ENCODE measurements at places on chromosomes 3 and 15.

DNA sequence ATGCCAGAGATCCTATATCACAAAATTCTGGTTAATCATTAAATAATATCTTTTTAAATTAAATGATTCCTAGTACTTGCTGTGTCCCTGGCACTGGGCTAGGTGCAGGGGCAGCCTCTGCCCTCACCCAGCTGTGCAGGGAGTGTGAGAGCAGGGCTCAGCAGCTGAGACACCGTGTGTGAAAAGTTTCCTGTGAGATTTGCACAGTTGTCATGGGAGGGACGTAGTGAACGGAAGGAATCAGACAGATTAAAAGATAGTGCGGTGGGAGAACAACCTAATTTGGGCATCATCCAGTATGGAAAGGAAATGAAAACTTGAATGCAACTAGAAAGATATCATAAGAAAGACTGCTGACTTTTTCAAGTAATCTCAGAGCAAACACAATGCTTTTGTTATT, 204.1 kb downstream of the SSR3 start:
- no peak for DNase-seq

- no peak for DNase-seq
Observed at GRCh38 chr15:96107916-96108315, 222.6 kb upstream of the NR2F2 start.

GRCh38 chr3:100081986-100082692, 32.2 kb downstream of the FILIP1L start:
- DNase-seq = no peak

DNA sequence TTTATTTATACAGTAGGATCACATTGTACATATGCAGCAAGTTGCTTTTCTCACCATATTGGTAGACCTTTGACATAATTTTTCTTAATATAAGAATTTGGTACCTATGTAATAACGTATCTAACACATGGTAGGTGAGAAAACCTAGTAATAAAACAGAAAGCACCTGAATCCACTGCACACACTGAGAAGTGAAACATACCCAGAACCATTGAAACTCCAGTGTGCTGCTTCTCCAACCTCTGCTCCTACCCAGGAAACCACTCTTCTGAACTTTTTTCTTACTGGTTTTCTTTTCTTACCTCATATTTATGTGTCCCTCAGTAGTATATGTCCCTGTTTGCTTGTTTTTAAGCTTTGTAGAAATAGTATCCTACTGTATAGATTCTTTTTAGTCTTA, 293.0 kb downstream of the UBE2E2 start:
- no peak for DNase-seq

DNA sequence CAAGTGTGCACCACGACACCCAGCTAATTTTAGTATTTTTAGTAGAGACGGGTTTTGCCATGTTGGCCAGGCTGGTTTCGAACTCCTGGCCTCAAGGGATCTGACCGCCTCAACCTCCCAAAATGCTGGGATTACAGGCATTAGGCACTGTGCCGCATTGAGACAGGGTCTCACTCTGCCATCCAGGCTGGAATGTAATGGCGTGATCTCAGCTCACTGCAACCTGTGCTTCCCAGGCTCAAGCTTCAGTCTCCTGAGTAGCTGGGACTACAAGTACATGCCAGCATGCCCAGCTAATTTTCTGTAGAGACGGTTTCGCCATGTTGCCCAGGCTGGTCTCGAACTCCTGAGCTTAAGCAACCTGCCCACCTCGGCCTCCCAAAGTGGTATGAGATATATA, 51.6 kb downstream of the ACAD9 start:
- DNase-seq = no peak

GRCh38 chr3:194861375-194861774, 175.7 kb downstream of the FAM43A start:
- DNase-seq = no peak

GRCh38 chr3:158920371-158920770, 118.5 kb downstream of the MFSD1 start:
- DNase-seq = no peak

GRCh38 chr3:157393113-157393512, 43.5 kb upstream of the PTX3 start:
- DNase-seq = no peak

- DNase-seq = no peak
Observed at GRCh38 chr15:74319596-74320351, 47.7 kb downstream of the CYP11A1 start.

DNA sequence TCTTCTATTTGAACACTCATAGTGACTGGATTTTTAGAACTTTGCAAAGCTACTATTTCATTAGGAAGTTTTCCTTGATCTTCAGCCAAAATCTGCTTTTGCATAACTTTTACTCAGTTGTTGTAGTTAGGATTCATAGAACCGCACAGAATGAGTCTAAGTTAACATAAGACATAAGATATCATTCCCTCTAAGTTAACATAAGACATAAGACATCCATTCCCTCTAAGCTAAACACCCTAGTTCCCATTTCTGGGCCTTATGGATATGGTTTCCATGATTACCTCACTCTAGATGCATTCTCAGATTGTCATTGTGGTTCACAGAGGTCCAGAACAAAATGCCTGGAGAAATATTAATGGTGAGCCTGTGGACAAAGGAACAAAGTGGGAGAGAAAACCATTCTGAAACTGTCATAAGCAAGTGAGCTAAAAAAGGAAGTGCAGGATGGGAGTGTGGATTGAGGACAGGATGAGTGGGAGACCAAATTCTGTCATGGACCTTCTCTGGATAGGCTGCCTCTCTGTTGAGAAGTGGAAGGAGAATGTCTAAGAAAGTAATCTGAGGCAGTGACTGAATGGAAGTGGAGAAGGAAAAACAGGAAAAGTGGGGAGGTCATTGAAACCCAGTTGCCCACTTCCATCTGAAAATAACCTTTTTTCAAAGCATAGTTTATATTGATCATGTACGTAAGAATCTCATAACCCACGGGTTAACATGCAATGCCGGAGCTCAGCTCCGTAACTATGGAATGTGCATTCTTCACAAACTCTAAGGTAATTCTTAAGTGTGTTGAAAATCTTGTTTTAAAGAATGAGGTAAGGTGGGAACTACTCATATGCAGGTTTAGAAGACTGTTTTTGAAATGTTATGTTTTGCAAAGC, 37.4 kb upstream of the SECISBP2L start:
- DNase-seq = no peak

GRCh38 chr3:173538410-173538809, 140.9 kb downstream of the NLGN1 start:
- DNase-seq = no peak

- no peak for DNase-seq
Observed at GRCh38 chr3:183306798-183307671, 54.0 kb downstream of the B3GNT5 start.

- DNase-seq = no peak
Observed at GRCh38 chr3:61812517-61812916, 251.1 kb downstream of the PTPRG start.

GRCh38 chr15:69159805-69160140, 662 bp upstream of the GLCE start:
- no peak for DNase-seq

DNA sequence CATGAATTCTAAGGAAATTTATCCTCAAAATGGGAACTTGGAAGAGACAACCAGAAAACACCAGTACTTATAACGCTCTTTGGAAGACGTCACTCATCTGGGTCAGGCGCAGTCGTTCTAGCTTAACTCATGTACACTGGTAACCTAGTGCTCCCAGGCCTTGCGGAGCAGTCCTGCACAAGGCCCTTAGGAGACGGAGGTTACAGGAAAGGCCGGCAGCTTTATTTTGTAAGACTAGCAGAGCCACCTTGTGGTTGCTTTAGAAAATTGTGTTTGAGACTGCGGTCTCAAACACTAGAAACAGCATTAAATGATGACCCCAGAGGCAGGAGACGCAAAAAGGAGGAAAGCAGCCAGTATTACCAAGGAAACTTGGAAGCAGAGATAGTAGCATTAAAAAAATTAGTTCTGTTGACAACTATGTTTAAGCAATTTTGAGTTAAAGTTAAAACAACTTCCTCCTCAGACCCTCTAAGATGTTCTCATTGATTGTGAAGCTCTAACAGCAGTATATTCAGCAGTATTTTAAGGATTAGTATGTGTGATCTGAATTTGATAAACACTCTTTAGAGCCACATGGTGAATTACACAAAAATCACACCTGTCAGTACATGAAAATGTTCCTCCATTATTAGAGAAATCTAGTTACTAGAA, 141.9 kb upstream of the C2CD4B start:
- DNase-seq = no peak

DNA sequence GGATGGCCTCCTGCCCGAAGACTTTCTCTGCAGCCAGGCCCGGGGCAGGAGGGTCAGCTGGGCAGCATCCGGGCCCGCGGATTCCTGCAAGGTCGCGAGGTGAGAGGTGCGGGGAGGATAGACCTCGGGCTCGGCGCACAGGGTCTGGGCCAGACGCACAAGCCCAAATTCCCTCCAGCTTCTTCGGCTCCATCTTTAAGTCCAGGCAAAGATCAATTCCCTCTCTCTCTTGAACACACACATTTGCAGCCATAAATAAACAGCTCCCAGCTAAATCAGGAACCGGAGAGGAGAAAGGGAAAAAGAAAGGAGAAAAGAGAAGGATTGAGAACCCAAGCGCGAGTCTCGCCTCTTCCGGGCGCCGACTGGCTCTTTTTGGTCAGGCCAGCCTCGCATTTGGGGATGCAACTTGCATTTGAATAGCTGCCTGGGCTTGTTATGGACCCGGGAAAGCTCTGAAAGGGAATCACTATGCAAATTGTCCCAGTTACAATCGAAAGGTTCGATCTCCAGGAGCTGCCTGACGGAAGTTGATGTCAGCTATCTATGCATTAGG, 14.5 kb upstream of the ONECUT1 start:
- DNase-seq = no peak
